Mesenchymal stem cell (in vitro differentiated cells and primary cell): ENCODE measurements at places on chromosomes 11 and 22.

DNA sequence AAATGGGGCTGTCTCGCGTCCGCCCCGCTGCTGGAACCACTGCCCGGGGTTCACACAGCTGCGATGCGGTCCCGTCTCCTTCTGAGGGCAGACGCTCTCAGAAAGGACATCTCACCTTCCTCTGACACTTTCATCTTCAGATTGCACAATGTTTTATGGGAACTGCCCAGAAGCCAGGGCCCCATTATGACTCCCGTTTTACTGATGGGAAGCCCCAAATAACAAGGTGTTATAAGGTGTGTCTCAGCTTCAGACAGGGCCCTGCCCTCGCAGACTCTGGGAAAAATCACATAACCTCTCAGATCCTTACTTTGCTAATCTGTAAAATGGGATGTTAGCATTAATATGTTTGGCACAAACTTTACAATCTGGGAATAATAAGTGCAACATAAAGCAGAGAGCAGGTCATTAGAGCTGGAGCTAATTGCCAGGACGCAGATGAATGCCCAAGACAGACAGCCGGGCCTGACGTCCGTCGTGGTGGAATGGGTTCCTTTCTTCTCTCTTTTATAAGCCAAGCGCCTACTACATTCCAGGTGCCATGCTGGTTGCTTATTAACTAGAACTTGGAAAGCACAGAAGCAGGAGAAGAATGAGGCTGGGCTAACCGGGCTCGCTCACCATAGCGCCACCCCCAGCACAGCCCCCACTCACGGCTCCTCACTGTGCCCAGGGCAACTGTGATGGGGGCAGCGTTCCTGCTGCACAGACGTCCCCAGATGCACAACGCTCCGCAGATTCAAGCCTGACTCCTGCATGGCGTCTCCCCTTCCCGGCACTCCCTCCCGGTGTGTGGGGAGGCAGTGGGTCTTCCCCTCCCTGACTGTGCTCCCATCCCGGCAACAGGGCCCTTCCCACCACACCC, 43.8 kb downstream of the TRMU start:
- no peaks in the 10 kb centered on the region for H3K27me3 ChIP-seq
- H3K4me1 ChIP-seq, result peaks cover 49% of the 10 kb centered on the region
- peak overlapping the region; percentile 93 for H3K27ac ChIP-seq
- H3K36me3 ChIP-seq, result peaks cover 46% of the 10 kb centered on the region
- DNase-seq, result no peak

- no peaks in the 10 kb centered on the region for H3K27me3 ChIP-seq
- peaks cover 6% of the 10 kb centered on the region for H3K4me1 ChIP-seq
- no peak overlapping the region for H3K4me3 ChIP-seq
- no peaks in the 10 kb centered on the region for H3K36me3 ChIP-seq
- peak; percentile 37 for DNase-seq
Observed at GRCh38 chr11:128297091-128297651, 290.2 kb downstream of the ETS1 start.

- DNase-seq, result no peak
- H3K4me3 ChIP-seq, result no peak overlapping the region
- no peaks in the 10 kb centered on the region for H3K4me1 ChIP-seq
- H3K36me3 ChIP-seq, result no peaks in the 10 kb centered on the region
- peaks cover 46% of the 10 kb centered on the region for H3K27me3 ChIP-seq
- no peak overlapping the region for H3K27ac ChIP-seq
Observed at GRCh38 chr11:76256448-76256847, 50.1 kb upstream of the WNT11 start.

- peaks cover 16% of the 10 kb centered on the region for H3K4me1 ChIP-seq
- H3K27ac ChIP-seq, result no peak overlapping the region
- peaks cover 95% of the 10 kb centered on the region for H3K27me3 ChIP-seq
- H3K4me3 ChIP-seq, result peak overlapping the region; percentile 70
- no peak for DNase-seq
- H3K36me3 ChIP-seq, result no peaks in the 10 kb centered on the region
Observed at GRCh38 chr11:124740277-124740882, 638 bp downstream of the NRGN start.

- DNase-seq, result no peak
- no peaks in the 10 kb centered on the region for H3K27me3 ChIP-seq
- H3K36me3 ChIP-seq, result no peaks in the 10 kb centered on the region
- no peaks in the 10 kb centered on the region for H3K4me1 ChIP-seq
Observed at GRCh38 chr11:122253589-122254231, 137.7 kb upstream of the BLID start.

DNA sequence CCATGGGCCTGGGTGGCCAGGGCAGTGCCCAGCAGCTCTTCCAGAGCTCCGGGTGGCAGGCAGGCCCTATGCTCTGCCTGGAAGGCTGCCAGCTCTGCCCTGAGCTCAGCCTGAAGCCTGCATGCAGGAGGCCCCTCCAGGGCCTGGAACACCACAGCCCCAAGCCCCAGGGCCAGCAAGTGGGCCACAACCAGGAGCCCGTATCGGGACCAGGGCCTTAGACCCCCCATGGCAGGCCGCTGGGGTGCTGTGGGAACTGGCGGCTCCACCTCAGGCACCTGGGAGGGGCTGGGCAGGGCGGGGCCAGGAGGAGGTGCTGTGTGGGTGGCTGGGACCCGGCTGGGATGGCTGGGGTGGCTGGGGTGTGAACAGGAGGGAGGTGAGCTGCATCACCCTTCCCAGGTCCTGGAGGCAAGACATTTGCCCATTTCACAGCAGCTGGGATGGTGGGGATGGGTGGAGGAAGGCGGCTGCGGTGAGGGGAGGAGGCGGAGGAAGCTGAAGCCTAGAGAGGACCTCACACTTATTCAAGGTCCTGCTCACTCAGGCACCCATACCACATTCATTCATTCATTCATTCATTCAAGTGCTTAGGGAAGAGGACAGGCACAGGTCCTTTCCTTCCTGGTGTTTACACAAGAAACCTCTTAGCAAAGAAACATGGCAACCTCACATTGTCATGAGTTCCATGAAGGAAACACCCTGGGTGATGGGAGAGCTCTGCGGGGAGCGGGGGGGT, at the start of gene KCNK7:
KCNK7 (minus strand) TSS at position 258 of the 739 bp plus-strand sequence; CDS start at position 230, 28 bp downstream.
- no peak within 1 kb of the TSS for H3K27ac ChIP-seq
- H3K27me3 ChIP-seq, result no peaks in the 10 kb centered on the region
- H3K4me1 ChIP-seq, result peaks cover 22% of the 10 kb centered on the region
- peaks cover 47% of the 10 kb centered on the region for H3K36me3 ChIP-seq
- no peak for DNase-seq
- no peak within 1 kb of the TSS for H3K4me3 ChIP-seq

GRCh38 chr22:46546466-46547178, 9.2 kb upstream of the CELSR1 start:
- H3K4me3 ChIP-seq, result no peak overlapping the region
- H3K4me1 ChIP-seq, result peaks cover 37% of the 10 kb centered on the region
- DNase-seq, result peak; percentile 39

GRCh38 chr11:124760806-124761205, 1.3 kb downstream of the ESAM start:
- no peak overlapping the region for H3K4me3 ChIP-seq
- no peak for DNase-seq

DNA sequence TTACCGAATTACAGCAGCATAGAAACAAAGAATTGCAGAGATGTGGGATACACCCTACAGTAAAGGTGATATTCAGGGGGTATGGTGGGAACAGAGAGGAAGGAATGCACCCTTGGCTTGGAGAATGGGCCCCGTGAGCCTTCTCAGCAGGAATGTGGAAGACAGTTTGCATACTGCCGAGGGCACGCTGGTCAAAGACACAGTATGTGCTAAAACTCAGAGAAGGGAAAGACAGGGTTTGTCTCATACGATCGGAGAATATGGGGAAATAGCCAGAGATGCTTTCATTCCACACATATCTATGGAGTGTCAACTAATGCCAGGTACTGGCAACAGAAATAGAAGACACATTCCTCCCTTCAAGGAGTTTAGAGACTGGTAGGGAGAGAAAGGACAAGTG, 36.9 kb downstream of the UBASH3B start:
- no peak for DNase-seq
- H3K27ac ChIP-seq, result peak overlapping the region; percentile 69
- H3K36me3 ChIP-seq, result peaks cover 2% of the 10 kb centered on the region
- no peak overlapping the region for H3K4me3 ChIP-seq

GRCh38 chr11:6307876-6308275, 12.4 kb downstream of the CAVIN3 start:
- H3K27ac ChIP-seq, result no peak overlapping the region
- peaks cover 5% of the 10 kb centered on the region for H3K4me1 ChIP-seq
- H3K4me3 ChIP-seq, result no peak overlapping the region

- peaks cover 35% of the 10 kb centered on the region for H3K4me1 ChIP-seq
- DNase-seq, result peak; percentile 88
- peak overlapping the region; percentile 96 for H3K27ac ChIP-seq
- no peaks in the 10 kb centered on the region for H3K27me3 ChIP-seq
- no peak overlapping the region for H3K4me3 ChIP-seq
Observed at GRCh38 chr11:12087075-12088004, 23.1 kb upstream of the MICAL2 start.

DNA sequence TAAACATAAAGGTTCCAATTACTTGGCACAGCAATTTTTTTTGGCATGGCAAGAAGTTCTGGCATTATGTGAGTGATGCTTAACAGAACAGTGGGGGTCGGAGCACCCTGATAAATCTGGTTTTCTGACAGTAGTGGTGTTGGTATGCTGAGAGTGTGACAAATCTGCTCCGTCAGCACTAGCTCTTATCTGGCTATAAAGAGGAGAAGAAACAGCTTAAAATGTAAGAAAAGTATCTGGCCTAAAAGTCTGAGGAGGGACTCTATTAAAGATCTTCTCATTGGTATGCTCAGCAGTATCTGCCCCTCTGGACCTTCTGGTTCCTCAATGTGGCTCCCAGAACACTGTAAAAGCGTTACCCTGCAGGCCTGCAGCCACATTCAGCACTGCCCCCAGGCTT, 137.4 kb downstream of the PLEKHA7 start:
- no peak overlapping the region for H3K27ac ChIP-seq
- peaks cover 3% of the 10 kb centered on the region for H3K27me3 ChIP-seq
- peaks cover 7% of the 10 kb centered on the region for H3K4me1 ChIP-seq
- H3K36me3 ChIP-seq, result no peaks in the 10 kb centered on the region

- no peaks in the 10 kb centered on the region for H3K36me3 ChIP-seq
- H3K27ac ChIP-seq, result no peak overlapping the region
- no peak for DNase-seq
- H3K4me1 ChIP-seq, result peaks cover 2% of the 10 kb centered on the region
- no peak overlapping the region for H3K4me3 ChIP-seq
Observed at GRCh38 chr11:69476509-69476961, 4.9 kb upstream of the LINC01488 start.

DNA sequence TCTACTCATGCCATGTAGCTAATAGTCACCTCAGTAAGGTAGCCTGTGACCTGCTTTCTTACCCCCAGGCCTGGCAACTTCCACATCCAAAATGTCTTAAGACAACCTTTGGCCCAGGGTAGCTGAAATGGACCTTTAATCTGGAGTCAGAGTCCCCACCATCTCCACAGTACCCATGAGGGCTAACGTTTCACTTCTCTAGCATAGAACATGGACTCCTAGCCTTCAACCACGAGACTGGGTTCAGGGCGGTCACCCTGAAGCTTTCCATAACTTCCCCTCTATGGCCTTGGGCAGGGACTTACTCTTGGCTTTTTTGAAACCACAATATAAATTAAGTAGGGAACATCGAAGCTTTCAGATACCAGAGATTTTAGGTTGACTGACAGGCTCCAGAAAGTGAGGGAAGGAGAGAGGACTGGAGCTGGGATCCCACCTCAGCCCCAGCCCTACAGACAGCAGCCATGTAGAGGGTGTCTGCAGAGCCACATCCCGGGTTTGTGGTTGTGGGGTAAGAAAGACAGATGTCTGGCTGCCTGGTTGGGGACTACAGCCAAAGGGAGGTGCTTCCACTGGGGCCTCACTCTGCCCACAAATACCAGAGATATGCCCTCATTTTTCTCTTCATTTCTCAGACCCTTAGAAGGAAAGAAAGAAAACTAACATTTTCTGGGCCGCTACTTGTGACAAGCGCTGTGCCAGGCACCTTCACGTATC, 2.6 kb downstream of the TBC1D10A start:
- H3K27ac ChIP-seq, result no peak overlapping the region
- H3K4me1 ChIP-seq, result peaks cover 32% of the 10 kb centered on the region
- peaks cover 22% of the 10 kb centered on the region for H3K36me3 ChIP-seq
- peak; percentile 53 for DNase-seq
- H3K4me3 ChIP-seq, result no peak overlapping the region

DNA sequence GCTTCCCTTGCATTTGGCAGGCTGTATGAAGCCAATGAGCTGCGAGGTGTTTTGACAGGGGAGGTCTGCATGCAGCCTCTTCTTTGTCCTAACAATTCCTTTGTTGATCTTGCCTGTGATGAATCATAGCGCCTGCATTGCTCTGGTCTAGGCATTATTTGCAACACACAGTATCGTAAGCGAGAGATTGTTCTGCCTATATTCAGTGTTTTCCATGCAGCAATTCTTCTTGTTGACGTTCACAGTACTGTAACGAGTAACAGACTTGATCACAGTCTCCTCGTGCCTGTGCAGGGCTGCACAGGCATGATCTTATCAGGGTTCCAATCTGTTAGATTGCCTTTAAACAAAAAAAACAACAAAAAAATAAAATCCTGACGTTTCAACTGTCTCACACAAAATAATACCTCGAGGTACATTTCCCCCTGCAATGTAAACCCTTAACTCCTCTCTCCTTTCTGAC, 13.9 kb upstream of the ADSL start:
- H3K4me1 ChIP-seq, result peaks cover 5% of the 10 kb centered on the region
- H3K4me3 ChIP-seq, result no peak overlapping the region
- no peaks in the 10 kb centered on the region for H3K27me3 ChIP-seq
- H3K27ac ChIP-seq, result no peak overlapping the region

DNA sequence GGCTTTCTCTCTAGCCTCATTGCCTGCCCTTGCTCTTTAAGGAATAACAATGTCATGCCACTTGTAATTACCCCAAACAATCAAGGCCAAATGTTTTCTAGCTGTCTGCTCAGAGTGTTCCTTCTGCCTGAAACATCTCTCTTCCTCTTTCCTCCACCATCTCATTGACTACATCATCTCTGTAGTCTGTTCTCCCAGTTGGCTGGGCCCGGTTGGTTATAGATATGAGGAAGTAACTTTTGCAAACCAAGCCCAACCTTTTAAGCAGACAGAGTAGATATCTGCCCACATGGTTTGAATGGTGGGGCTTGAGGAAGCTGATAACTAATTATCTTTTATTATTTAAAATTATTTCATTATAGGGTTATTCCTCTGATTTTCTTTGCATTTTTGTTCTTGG, 104.5 kb downstream of the NTM start:
- H3K27me3 ChIP-seq, result peaks cover 21% of the 10 kb centered on the region
- H3K4me3 ChIP-seq, result no peak overlapping the region
- no peak for DNase-seq
- H3K4me1 ChIP-seq, result no peaks in the 10 kb centered on the region

DNA sequence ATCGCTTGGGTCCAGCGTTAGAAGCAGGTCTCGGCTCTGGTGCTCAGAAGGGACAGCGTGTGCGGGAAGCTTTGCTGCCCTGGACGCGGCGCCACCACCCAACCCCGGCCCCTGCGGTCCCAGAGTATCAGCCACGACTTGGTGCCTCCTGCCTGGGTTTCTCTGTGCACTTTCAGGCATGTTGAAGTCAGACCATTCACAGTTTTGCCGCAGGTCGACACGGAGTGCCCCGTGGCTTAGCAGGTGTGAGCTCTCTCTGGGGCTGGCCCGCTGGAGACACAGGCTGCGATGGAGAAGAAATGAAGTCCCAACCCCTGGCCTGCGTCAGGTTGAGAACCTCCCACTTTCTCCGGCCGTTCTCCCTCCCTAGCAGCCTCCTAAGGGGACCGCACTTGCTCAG, 494.5 kb downstream of the BRD1 start:
- H3K27ac ChIP-seq, result no peak overlapping the region
- no peak for DNase-seq
- H3K36me3 ChIP-seq, result no peaks in the 10 kb centered on the region
- H3K4me3 ChIP-seq, result no peak overlapping the region
- H3K4me1 ChIP-seq, result no peaks in the 10 kb centered on the region
